ENCODE measurements at places on chromosomes 1 and 21. TPM values are rescaled to one million over a fixed set of nuclear protein-coding genes. Genes with fewer than 3 reads are reported as not detected.

Gene SAMD13
- total RNA-seq = 3.9 TPM

Gene NMNAT2
- total RNA-seq = not detected

Gene C4BPA
- 0.06 TPM for total RNA-seq

Gene UBAP2L
- 129 TPM for total RNA-seq

Gene KLHL17
- 15.1 TPM for total RNA-seq

Gene MMP23B
- total RNA-seq = 2.7 TPM

Data from SJCRH30 (cell line).